Activated CD4-positive, alpha-beta T cell treated with anti-CD3 and anti-CD28 coated beads, Interleukin-2, amount 10 ng/mL, durations not matched to agents 24 days and 14 days (primary cell): ENCODE measurements at places on chromosomes 5 and 9. TPM values are rescaled to one million over a fixed set of nuclear protein-coding genes. Genes with fewer than 3 reads are reported as not detected.

- H3K4me3 ChIP-seq = no peak overlapping the region
- peaks cover 43% of the 10 kb centered on the region for H3K4me1 ChIP-seq
- DNase-seq = no peak
- peaks cover 52% of the 10 kb centered on the region for H3K36me3 ChIP-seq
- no peaks in the 10 kb centered on the region for H3K27me3 ChIP-seq
Observed at GRCh38 chr5:175689147-175689991, 31.5 kb downstream of the HRH2 start.

- peak overlapping the region; percentile 99 for H3K27ac ChIP-seq
- DNase-seq = no peak
- peaks cover 27% of the 10 kb centered on the region for H3K4me1 ChIP-seq
- H3K27me3 ChIP-seq = peaks cover 5% of the 10 kb centered on the region
- H3K4me3 ChIP-seq = peak overlapping the region; percentile 96
Observed at GRCh38 chr5:87266914-87267573, 639 bp upstream of the RASA1 start.

The PKD2L2 gene
- not detected in 2 replicates for total RNA-seq

GRCh38 chr9:7298123-7298522, 501.5 kb downstream of the DMAC1 start:
- H3K27ac ChIP-seq = peak overlapping the region; percentile 4
- peaks cover 12% of the 10 kb centered on the region for H3K27me3 ChIP-seq
- no peaks in the 10 kb centered on the region for H3K36me3 ChIP-seq
- H3K4me1 ChIP-seq = peaks cover 9% of the 10 kb centered on the region
- DNase-seq = peak; percentile 64

DNA sequence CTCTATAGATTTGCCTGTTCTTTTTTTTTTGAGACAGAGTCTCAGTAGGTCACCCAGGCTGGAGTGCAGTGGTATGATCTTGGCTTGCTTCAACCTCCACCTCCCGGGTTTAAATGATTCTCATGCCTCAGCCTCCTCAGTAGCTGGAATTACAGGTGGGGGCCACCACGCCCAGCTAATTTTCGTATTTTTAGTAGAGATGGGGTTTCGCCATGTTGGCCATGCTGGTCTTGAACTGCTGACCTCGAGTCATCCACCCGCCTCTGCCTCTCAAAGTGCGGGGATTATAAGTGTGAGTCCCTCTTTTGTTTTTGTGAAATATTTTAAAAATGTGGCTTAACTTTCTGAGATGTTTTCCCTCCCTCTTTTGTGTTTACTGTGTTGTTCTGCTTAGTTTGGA, 29.2 kb downstream of the HSPA4 start:
- H3K4me3 ChIP-seq = peak overlapping the region; percentile 39
- H3K4me1 ChIP-seq = peaks cover 30% of the 10 kb centered on the region

- H3K4me3 ChIP-seq = peak overlapping the region; percentile 92
- peaks cover 9% of the 10 kb centered on the region for H3K36me3 ChIP-seq
- peak overlapping the region; percentile 90 for H3K27ac ChIP-seq
- DNase-seq = peak; percentile 90
- H3K27me3 ChIP-seq = peaks cover 12% of the 10 kb centered on the region
Observed at GRCh38 chr5:141326088-141326854, 4.0 kb upstream of the PCDHGA1 start.

The FCHO2 gene
- total RNA-seq = 0.33 and 1.5 TPM in 2 replicates

- H3K27me3 ChIP-seq = no peaks in the 10 kb centered on the region
- no peaks in the 10 kb centered on the region for H3K36me3 ChIP-seq
- no peaks in the 10 kb centered on the region for H3K4me1 ChIP-seq
- no peak overlapping the region for H3K4me3 ChIP-seq
Observed at GRCh38 chr9:26579056-26579455, 313.5 kb downstream of the CAAP1 start.

GRCh38 chr5:163330723-163331668, 106.4 kb upstream of the CCNG1 start:
- no peak overlapping the region for H3K27ac ChIP-seq
- H3K4me3 ChIP-seq = no peak overlapping the region
- H3K4me1 ChIP-seq = no peaks in the 10 kb centered on the region
- H3K36me3 ChIP-seq = no peaks in the 10 kb centered on the region
- DNase-seq = no peak

GRCh38 chr9:122226142-122226757, 2.5 kb downstream of the LHX6 start:
- H3K4me1 ChIP-seq = no peaks in the 10 kb centered on the region
- no peak for DNase-seq
- no peak overlapping the region for H3K4me3 ChIP-seq
- no peaks in the 10 kb centered on the region for H3K36me3 ChIP-seq

- H3K27me3 ChIP-seq = no peaks in the 10 kb centered on the region
- peak overlapping the region; percentile 91 for H3K27ac ChIP-seq
- peaks cover 10% of the 10 kb centered on the region for H3K36me3 ChIP-seq
- peak overlapping the region; percentile 73 for H3K4me3 ChIP-seq
Observed at GRCh38 chr9:133115604-133116345, 5.3 kb downstream of the RALGDS start.

DNA sequence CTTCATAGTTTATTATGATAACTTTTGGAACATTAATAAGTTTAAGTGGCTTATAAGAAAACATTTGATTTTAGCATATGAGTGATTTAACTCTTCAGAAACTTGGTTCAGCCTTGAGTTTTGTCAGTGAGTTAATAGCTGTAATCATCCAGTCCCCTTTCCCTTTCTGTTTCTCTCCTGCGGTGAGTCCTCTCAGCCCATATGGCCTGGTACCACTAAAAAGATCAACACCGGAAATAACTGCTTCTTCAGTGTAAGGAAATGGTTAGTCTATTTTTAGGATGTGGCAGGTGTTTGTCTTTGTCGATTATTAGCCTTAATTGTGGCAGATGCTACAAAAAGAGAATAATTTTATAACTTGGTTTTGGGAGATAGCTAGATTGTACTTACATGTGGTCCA, 120.2 kb upstream of the GRHPR start:
- H3K4me1 ChIP-seq = peaks cover 43% of the 10 kb centered on the region
- H3K27ac ChIP-seq = peak overlapping the region; percentile 88
- peak overlapping the region; percentile 74 for H3K4me3 ChIP-seq
- peak; percentile 85 for DNase-seq

GRCh38 chr9:108444400-108445358, 411.1 kb downstream of the ACTL7B start:
- no peak overlapping the region for H3K27ac ChIP-seq
- H3K4me3 ChIP-seq = no peak overlapping the region
- no peaks in the 10 kb centered on the region for H3K27me3 ChIP-seq
- no peaks in the 10 kb centered on the region for H3K36me3 ChIP-seq
- DNase-seq = no peak
- H3K4me1 ChIP-seq = no peaks in the 10 kb centered on the region

DNA sequence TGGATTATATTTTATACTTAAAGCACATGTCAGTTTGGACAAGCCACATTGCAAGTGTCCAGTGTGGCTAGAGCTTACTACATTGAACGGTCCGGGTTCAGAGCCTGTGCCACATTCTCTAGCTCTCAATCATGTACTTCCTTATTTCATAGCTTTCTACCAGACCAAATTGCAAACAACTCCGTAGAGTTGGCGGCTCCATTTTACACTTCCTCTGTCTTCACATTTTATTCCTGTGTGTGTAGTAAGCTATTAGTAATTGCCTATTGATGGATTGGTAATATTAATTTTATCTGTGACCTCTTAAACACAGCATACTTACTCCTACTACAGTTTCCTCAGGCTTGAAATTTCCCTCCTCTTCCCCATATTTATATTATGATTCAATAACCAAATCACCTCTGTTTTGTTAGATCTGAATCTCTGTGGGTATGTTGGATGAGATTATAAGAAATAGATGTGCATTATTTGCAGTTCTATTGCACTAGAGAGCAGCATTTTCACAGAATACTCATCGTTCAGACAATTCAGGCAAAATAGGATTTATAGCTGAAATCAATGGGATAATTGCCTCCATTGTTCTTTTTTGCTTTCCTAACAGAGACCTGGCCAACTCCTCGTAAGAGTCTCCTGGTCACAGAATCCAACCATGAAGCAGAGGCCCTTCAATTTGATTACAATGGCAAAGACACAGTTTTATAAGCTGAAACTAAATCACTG, 29.0 kb upstream of the C9orf72 start:
- peaks cover 14% of the 10 kb centered on the region for H3K27me3 ChIP-seq
- no peaks in the 10 kb centered on the region for H3K4me1 ChIP-seq
- H3K36me3 ChIP-seq = no peaks in the 10 kb centered on the region
- no peak overlapping the region for H3K27ac ChIP-seq
- DNase-seq = no peak

The MARVELD2 gene
- 0.26 and 0.36 TPM in 2 replicates for total RNA-seq

The IL5 gene
- 7.0 and 7.1 TPM in 2 replicates for total RNA-seq

The GARIN3 gene
- total RNA-seq = 0.19 and 0.36 TPM in 2 replicates

DNA sequence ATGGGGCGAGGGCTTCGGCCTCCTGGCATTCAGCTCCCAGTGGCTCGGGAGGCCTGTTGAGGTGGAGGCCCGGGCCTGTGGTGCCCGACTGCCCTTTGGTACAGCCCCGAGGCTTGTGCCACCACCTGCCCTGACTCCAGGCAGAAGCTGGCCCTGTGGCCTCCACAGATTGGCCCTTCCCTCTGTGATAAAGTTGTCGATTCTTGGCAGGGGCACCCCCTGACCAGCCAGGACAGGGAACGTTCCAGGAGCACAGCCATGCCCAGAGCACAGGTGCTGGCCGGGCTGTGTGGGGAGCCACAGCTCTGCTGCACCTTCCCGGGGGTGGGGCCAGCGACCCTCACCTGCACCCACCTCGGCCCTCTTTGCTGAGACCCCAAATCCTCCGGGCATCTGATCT, 32.7 kb downstream of the SLC6A18 start:
- H3K27ac ChIP-seq = no peak overlapping the region
- no peaks in the 10 kb centered on the region for H3K27me3 ChIP-seq
- peaks cover 16% of the 10 kb centered on the region for H3K4me1 ChIP-seq
- H3K4me3 ChIP-seq = no peak overlapping the region

DNA sequence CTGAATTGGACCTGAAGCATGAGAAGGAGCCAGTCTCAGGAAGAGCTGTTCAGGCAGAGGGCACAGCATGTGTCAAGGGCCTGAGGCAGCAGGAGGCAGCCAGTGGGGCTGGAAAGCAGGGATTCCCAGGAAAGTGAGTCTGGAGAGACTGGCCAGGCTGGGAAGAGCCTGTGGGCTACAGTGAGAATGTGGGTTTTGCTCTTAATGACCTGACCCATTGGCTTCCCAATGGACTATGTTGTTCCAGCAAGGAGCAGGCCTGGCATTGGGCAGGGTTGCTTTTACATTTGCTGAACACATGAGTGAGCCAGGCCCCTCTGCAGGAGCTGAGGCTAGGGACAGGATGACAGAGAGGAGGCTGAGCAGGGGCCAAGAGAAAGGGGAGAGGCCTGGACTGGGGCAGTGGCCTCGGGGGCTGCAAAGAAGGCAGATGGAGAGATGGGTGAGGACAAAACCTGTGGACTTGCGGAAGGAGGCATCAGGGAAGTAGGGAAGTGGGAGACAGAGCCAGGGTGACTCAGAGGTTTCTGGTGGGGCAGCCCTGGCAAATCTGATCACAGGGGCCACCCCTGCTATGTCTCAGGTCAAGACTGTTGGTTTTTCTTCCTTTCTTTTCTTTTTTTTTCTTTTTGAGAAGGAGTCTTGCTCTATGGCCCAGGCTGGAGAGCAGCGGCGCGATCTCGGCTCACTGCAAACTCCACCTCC, 65.9 kb upstream of the NEK6 start:
- no peak overlapping the region for H3K4me3 ChIP-seq
- peaks cover 11% of the 10 kb centered on the region for H3K4me1 ChIP-seq
- no peak for DNase-seq
- peaks cover 3% of the 10 kb centered on the region for H3K27me3 ChIP-seq
- no peak overlapping the region for H3K27ac ChIP-seq

GRCh38 chr5:63400079-63400478, 562.2 kb downstream of the HTR1A start:
- H3K4me1 ChIP-seq = no peaks in the 10 kb centered on the region
- no peak for DNase-seq
- no peak overlapping the region for H3K27ac ChIP-seq
- H3K27me3 ChIP-seq = no peaks in the 10 kb centered on the region
- no peaks in the 10 kb centered on the region for H3K36me3 ChIP-seq
- no peak overlapping the region for H3K4me3 ChIP-seq

- H3K27me3 ChIP-seq = no peaks in the 10 kb centered on the region
- peaks cover 54% of the 10 kb centered on the region for H3K36me3 ChIP-seq
- no peaks in the 10 kb centered on the region for H3K4me1 ChIP-seq
- DNase-seq = no peak
Observed at GRCh38 chr5:109826426-109826825, 136.7 kb downstream of the MAN2A1 start.

- no peaks in the 10 kb centered on the region for H3K4me1 ChIP-seq
- no peaks in the 10 kb centered on the region for H3K36me3 ChIP-seq
- no peak for DNase-seq
- no peak overlapping the region for H3K4me3 ChIP-seq
- H3K27me3 ChIP-seq = no peaks in the 10 kb centered on the region
Observed at GRCh38 chr5:27007121-27007520, 31.3 kb downstream of the CDH9 start.

The CARD9 gene
- 7.8 and 9.2 TPM in 2 replicates for total RNA-seq

- H3K36me3 ChIP-seq = no peaks in the 10 kb centered on the region
- H3K27me3 ChIP-seq = no peaks in the 10 kb centered on the region
- no peak for DNase-seq
- H3K4me1 ChIP-seq = no peaks in the 10 kb centered on the region
- no peak overlapping the region for H3K27ac ChIP-seq
Observed at GRCh38 chr5:145210020-145210419, 625.1 kb downstream of the PRELID2 start.

The ENHO gene
- total RNA-seq = not detected in 2 replicates

DNA sequence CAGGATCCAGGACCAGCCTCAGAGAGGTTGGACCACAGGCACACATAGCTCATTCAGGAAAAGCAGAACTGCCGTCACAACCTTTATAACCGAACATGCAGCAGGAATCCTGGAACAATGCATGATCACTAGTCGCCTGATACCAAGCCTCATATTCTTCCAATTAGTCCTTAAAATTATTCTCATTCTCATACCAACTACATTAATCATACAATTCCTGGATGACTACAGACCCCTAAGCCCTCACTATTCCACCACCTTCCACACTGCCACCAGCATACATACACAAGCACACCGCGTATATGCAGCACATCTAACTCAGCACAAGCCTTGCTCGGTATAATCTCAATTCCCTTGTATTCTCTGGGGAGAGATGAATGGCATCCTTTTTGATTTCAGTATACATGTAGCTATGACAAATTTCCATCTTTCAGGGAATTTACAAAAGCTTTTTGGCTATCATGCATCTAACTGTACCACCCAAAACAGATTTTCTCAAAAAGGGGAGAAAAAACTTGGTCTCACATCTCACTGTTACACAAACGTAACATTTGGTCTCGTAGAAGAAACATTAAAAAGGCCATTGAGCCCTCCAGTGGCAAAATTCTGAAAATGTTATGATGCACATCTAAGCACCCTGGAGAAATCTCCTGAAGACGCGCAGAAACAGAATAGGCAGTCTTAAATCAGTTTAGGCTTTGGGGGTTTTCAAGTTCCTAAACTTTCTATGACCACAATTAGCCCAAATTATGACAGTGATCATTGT, 46.2 kb downstream of the MCTP1 start:
- H3K4me1 ChIP-seq = peaks cover 3% of the 10 kb centered on the region
- no peak overlapping the region for H3K4me3 ChIP-seq
- peaks cover 6% of the 10 kb centered on the region for H3K27me3 ChIP-seq
- no peak for DNase-seq
- no peak overlapping the region for H3K27ac ChIP-seq
- H3K36me3 ChIP-seq = no peaks in the 10 kb centered on the region

- peak overlapping the region; percentile 80 for H3K27ac ChIP-seq
- H3K36me3 ChIP-seq = peaks cover 38% of the 10 kb centered on the region
- DNase-seq = no peak
- peaks cover 66% of the 10 kb centered on the region for H3K4me1 ChIP-seq
Observed at GRCh38 chr5:62289813-62290212, 16.2 kb upstream of the KIF2A start.
